Stimulated activated CD4-positive, alpha-beta T cell treated with anti-CD3 and anti-CD28 coated beads, Interleukin-2, amount 100 ng/mL, for 24 hours (primary cell): ENCODE measurements at places on chromosomes 7 and 10.

DNA sequence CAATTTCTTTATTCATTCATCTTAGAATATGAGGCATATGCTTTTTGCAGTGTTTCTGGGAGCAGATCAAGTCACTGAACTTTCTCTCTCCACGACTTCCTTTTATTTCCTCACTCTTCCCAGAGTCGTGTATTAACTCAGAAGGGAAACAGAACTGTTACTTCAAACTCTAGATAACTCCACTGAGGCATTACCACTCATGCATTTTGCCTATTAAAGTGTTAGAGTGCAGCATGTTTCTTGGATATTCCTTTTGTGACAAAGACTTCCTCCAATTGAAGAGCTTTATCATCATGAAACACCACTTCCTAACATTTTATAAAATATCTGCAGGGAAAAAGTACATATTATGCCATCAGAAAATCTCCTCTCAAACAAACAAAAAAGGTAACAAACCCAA is 797.4 kb upstream of the COBL start:
- DNase-seq: no peak

GRCh38 chr10:127974911-127975310 is 68.0 kb downstream of the PTPRE start:
- DNase-seq: no peak

DNA sequence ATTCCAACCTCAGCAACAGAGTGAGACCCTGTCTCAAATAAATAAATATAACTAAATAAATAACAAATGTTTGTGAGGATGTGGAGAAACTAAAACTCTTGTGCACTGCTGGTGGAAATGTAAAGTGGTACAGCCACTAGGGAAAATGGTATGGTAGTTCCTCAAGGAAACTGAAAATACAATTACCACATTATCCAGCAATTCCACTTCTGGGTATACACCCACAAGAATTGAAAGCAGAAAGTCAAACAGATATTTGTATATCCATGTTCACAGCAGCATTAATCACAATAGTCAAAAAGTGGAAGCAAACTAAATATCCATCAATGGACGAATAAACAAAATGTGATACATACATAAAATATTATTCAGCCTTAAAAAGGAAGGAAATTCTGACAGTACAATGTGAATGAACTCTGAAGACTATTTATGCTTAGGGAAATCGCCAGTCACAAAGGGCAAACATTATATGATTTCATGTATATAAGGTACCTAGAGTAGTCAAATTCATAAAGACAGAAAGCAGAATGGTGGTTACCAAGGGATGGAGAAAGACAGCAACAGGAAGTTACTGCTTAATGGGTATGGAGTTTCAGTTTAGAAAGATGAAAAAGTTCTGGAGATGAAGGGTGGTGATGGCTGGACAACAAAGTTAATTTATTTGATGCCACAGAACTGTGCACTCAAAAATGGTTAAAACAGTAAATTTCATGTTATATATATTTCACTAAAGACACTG is 9.8 kb downstream of the ARHGAP12 start:
- no peak for DNase-seq

DNA sequence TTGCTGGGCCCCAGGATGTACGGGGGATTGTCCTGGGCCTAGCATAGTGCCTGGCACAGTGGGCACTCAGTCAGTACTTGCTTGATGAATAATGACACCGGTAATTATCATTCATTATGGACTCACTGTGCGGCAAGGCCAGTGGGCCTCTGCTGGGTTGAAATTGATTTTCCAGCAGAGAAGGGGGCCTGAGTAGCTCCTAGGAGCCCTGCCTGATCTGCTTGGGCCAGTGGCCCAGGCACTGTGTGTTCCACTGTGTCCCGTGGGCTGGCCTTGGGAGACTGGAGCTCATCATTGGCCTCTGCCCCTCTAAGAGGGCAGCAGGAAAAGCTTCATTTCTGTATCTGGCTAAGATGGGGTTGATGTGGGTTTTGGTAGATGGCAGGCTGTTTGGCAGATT is 1.4 kb downstream of the CHST3 start:
- no peak for DNase-seq

- no peak for DNase-seq
Measured at GRCh38 chr10:91977491-91977890, 53.9 kb downstream of the BTAF1 start.

DNA sequence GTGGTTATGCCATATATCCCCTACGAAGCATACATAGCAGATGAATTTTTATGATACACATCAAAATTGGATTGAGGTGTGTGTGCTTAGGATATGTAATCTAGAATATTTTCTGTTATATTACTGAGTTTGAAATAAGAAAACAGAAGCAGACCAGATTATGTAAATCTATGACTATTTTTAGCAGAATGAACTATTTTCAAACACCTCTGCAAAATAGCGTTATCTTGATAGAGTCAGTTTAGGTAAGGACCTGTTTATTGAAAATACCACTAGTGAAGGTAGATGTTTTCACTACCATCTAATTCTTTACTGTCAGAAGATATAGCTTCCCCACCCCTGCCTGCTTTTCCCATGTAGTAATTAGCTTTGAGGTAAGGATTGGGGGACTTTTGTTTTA is 9.1 kb downstream of the LANCL2 start:
- no peak for DNase-seq

DNA sequence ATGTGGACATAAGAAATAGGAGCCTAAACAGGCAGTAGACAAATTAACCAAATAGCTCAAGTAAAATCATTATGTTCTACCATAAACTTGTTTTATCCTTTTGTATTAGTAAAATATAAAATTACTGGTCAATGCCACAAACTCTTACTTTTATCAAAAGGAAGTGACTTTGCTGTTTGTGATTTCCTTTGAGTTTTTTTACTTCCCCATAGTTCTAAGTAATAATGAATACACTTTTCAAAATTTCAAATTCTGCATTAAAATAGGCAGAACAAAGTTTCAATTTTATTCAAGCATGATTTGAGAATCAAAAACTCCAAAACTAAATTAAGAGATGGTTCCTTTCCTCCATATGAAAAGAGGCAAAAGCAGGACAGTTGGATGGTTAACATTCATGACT is 139.7 kb upstream of the ABCB5 start:
- DNase-seq: no peak

GRCh38 chr7:90411510-90411909 is 8.2 kb downstream of the CLDN12 start:
- DNase-seq: no peak

- no peak for DNase-seq
Measured at GRCh38 chr7:20307901-20308300, 22.8 kb upstream of the ITGB8 start.

DNA sequence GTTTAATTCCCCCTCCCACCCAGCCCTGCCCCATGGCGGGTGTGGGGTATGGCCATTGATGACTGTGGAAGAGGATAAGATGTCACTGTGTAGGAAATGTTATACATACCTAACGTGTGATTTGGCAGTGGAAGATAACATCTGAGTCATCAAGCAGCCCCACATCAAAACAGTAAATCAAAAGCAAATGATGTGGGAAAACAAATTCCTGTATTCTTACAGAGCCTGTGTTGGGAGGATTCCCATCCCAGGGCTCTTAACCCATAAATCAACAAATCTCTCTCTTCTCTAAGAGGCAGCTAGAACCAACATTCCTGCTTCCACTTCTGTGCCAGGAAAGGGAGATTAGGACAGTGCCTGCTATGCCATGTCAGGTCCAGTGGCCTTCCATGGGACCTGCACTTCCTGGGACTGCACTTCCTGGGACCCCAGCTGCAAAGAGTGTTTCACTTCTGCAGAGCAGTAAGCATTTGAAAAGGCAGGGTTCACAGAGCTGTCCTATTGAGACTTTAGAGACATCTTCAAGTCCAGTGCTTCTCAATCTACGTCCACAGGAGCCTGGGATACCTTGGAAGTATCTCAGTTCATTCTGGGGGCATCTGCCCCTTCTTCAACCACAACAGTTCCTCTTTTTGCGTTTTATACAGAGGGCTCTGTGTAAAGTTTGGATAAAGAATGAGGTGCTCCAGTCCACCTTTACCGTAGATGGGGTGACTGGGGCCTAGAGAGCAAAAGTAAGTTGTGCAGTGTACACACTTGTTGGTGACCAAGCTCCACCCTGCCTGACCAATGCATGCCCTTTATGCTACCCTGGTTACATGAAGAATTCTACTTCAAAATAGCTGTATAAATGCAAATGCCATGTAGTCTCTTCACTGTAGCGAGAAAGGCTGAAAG is 45.7 kb downstream of the ATXN7L1 start:
- no peak for DNase-seq

- no peak for DNase-seq
Measured at GRCh38 chr7:55573234-55573900, 1.1 kb upstream of the VOPP1 start.

DNA sequence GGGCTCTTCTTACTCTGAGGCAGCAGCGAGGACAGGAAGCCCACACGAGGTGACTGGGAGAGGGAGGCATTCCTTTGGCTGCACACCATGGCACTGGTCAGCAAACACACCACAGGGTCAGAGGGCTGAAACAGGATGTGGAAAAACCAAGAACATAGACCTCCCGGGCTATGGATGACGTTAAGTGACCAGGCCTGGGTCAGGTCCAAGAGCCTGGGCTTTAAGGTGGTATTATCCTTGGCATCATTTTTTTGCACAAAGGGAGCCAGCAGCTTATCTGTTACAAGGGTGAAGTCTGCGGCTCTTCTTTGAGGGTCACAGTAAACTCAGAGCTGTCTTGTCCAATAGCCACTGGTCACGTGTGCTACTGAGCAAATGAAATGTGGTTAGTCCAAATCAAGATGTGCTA is 7.0 kb downstream of the WDR91 start:
- no peak for DNase-seq

DNA sequence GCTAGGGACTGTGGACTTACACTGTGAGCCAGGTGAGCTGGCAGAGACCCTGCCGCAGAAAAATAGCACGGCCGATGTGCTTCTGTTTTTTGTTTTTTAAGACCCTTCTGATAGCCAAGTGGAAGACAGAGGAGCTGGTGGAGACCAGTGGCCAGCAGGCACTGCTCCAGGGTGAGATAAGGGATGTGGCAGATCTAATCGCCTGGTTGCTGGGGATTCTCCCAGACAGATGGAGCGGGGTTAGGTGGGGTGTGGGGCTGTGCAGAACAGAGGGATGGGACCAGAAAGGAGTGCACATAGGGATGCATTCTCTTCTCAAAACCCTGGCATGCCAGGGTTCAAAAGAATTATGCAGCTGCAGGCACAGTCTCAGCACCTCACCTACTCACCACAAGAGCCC is 82.2 kb downstream of the VOPP1 start:
- no peak for DNase-seq

- no peak for DNase-seq
Measured at GRCh38 chr7:108094933-108095710, 35.0 kb downstream of the LAMB4 start.

- DNase-seq: no peak
Measured at GRCh38 chr7:41921453-41921981, 218.6 kb upstream of the INHBA start.

- DNase-seq: no peak
Measured at GRCh38 chr10:125448596-125448995, 234.4 kb downstream of the TEX36 start.

- DNase-seq: no peak
Measured at GRCh38 chr7:30926313-30926712, 14.7 kb downstream of the AQP1 start.

DNA sequence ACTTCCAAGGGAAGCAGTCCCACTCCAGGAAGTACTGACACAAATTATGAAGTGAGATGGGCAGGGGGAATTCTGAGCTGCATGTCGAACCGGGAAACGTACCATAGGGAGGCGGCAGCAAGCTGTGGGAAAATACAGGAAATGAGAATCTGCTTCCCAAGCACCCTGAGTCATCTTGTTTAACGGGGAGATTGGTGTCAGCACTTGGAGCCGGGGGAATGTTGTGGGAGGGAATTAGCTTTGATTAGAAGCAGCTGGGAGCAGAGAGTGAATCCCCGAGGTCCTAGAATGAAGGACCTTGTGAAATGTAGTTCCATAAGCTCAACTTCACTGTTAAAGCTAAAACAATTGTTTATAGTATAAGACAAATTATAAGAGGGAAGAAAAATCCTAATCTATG is 141.4 kb upstream of the PRKCQ start:
- DNase-seq: no peak

- no peak for DNase-seq
Measured at GRCh38 chr7:148584154-148584827, 6.3 kb upstream of the C7orf33 start.

DNA sequence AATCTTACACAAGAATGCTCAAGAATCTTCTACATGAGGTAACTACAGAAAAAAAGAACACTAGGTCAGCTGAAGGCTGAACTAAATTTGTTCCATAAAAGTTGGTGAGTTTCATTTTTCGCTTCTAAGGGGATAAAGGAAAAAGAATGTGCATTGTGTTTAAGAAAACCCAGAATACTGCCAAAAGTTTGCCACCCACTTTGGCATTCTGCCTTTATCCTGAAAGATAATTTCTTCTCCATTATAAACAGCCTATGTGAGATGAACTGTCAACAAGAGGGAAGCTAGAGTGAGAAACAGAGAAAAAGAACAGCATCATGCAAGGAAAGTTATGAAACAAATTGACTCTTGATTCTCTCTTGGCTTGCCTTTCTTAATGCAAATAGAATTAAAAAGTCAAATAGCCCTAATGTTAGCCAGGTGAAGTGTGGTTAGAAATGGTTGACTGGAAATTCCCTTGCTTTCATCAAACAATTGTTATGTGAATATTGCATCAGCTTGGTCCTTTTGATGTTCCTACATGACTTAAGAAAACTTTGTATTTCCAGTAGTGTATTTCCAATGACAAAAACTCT is 25.8 kb downstream of the STEAP1 start:
- DNase-seq: no peak

- no peak for DNase-seq
Measured at GRCh38 chr7:151104411-151105235, 18.3 kb downstream of the AGAP3 start.

- no peak for DNase-seq
Measured at GRCh38 chr7:57220746-57221145, 88.5 kb upstream of the ZNF479 start.

DNA sequence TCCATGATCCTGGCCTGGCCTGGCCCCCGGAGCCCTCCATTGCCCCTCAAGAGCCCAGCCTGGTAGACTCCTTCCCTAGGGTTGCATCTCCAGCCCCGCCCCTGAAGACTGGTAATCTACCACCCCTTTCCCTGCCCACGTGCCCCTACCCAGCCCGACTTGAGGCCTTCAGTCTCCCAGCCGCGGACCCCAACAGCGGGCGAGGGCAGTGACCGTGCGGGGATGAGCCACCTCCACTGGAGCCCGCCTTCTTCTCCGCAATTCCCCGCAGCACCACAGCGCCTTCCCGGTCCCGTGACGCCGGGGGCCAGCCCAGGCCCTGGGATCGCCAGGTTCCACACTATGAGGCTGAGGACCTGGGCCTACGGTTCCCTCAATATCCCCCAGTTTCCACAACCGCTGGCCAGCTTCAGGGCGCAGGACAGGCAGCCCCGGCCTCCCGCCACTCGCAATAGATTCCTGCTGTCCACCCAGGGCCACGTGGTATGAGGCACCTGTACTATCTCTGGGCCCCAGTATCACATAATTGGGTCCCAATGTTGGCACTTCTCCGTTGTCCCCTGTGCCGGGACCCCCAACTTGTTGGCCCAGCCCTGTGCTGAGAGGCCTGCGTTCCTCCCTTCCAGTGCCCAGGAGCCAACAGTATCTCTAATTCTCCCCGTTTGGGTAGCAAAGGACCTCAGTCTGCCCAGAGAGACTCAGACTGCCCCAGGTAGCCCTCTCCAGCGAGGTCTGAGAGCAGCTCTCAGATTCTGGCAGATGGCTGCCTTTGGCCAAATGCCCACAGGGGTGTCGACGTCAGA is 1.1 kb upstream of the GPRIN2 start:
- peak; percentile 17 for DNase-seq
